ENCODE measurements at places on chromosomes 1 and 21.

GRCh38 chr1:165551469-165551868, 7.7 kb downstream of the LRRC52 start:
- no peak for DNase-seq

GRCh38 chr1:64490213-64490818, 20.4 kb downstream of the CACHD1 start:
- no peak for DNase-seq

DNA sequence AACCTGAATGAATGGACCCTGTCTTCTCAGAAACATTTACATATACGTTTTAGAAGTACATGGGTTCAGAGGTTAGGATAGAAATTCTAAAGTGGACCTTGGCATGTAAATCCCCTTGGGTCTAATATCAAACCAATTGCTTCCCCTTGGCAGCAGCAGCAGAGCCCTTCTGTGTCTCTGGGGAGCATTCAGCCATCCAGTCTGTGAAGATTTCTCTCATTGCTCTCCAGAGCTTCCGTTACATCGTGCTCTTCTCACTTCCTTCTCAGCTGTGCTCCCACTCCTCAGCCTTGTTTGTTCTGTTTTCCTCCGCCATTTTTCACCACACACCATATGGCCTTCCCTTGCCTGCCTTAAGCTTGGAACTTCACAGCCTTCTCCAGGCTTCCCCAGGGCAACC, 61.5 kb upstream of the ATP1B1 start:
- DNase-seq = peak; percentile 91

DNA sequence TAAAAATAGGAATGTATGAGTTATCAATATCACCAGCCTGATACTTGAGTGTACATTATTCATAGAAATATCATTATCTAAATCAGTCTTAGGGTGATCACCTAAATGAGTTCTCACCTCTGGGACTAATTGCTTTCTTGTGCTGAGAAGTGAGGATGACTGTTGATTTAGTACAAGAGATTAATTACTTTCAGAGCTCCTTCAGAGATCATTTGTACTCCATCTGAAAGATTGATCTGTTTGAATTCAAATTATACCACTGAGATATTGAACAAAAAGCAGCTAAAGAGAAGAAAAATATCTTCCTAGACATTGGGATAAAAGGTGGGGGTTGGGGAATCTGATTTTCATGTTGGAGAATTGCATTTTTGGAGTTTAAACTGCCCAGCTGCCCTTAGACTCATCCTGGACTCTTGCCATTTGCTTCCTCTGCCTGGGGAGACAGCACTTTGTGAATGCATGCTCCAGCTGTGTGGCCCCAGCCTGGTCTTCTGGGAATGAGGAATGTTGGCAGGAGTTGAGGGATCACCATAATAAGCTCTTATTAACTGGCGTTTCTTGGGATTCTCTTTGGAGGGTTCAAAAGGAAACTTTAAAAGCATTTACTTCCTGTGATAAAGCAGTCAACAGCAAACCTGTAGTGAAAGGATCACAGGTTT, 19.7 kb upstream of the PGBD2 start:
- DNase-seq = no peak
